ENCODE measurements at places on chromosomes 5 and 9.

GRCh38 chr5:14221732-14222131 lies 78.6 kb downstream of the TRIO start:
- DNase-seq = no peak

- peak; percentile 33 for DNase-seq
These were observed 53.3 kb upstream of the SPATA31D4 start for GRCh38 chr9:81874931-81875330.

DNA sequence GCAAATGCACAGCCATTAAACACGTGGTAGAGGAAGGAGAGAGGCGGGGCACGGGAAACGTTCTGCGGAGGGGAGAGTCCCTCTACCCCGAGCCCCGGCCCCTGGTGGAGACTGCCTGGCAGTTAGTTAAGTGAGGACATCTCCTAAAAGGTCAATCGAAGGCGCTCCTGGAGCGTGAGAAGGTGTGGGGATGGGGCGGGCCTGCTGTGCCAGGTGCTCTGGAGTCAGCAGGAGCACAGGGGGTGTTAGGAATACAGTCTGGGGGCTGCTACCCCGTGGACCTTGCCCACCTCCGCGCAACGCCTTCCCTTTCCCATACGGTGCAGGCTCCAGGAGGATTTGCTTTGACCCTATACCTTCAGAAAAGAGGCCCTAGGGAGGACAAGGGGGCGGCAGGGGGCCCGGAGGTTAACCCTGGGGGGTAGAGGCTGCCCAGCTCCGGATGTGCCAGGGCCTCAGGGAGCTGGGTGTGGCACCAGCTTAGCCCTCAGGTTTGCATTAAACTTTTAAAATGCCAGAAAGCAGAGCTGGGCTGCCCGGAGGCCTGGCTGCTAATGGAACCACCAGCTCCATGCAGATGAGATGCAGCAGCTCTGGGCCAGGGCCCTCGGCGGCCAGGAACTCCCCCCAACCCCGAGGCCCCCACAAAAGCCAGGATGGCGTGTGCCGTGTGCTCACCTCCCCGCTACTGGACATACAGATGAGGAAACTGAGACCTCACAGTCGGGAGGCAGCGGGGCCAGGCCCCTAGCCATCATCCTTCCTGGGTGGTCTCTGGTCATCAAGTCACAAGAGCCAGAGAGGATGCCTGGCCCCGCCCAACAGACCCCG lies 39.2 kb downstream of the NACC2 start:
- no peak for DNase-seq

GRCh38 chr9:92659601-92660000 lies 10.3 kb downstream of the IPPK start:
- no peak for DNase-seq

DNA sequence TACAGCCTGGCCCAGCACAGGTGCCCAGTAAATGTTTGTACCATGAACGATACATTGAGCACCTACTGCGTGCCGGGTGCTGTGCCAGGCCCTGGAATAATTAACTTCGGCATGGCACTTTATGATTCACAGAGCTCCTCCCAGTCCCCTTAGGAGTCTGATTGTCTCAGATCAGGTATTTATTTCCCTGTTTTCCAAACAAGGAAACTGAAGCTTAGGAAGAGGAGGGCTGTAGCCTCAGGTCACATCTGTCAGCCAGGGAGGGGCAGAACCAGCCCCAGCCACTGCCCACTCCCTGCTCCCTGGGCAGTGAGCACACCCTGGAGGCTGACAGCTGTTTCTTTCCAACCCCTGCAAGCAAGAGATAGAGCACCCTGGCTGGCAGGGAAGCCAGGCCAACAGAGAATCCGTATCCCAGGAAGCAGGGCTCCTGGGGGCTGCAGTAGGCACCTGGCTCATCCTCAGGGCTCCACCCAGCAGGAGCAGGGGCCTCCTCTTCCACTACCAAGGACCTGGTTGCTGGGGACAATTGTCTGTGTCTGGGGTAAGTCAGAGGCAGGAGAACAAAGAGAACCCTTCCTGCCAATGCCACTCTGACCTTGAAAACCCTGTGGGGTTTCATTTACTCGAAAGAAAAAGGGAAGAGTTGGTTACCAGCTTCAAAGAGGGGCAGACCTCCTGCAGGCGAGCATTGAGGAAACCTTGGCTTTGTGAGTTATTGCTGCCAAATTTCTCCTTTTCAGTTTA lies 69.0 kb downstream of the DAB2IP start:
- no peak for DNase-seq

DNA sequence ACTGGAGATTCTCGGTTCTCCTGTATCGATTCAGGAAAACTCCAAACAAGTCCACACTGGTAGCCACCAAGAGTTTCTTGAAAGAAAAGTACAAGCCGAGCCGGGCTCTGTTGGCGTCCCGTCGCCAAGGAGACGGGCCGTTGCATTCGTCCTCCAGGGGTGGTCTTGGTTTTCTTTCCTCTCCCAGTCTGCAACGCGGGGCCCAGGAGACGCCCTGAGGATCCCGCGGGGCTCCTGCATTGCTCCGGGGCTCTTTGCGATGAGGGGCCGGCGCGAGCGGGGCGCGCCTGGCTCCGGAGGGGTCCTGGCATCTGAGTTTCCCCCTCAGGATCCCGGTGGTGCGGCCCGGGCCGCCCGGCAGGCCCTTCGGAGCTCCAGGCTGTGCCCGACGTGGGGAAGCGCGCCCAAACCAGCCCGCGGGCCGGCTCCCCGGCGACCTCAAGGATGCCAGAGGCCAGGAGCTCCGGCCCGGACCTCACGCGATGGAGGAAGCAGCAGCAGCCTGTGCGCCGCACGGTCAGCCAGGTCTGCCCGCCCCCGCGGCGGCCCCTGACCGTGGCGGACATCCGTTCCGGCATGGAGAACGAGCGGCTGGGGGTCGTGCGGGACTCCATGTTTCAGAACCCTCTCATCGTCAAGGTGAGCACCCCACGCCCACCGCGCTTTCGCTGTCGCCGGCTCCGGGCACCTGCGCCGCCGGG lies at the start of gene CFAP77:
Gene CFAP77 (plus strand): TSS at position 384 of the 701 bp plus-strand sequence. CDS start 61 bp downstream, at position 445.
- DNase-seq = no peak

- no peak for DNase-seq
These were observed 8.1 kb downstream of the CD180 start for GRCh38 chr5:67188274-67189078.

- DNase-seq = no peak
These were observed 182.3 kb downstream of the SPATA31D1 start for GRCh38 chr9:82170866-82171265.

DNA sequence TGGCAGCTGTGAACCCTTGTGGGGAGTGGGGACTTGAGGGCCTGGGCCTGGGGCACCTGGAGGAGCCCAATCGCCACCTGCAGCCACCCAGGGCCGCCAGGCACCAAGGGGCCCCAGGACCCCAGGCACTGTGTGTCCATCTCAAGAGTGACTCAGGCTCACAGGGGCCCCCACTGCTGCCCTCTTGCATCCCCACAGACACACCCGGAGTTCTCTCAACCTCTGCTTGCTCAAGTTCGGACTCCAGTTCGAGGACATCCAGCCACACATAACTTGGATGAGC lies 51.9 kb downstream of the MRPL36 start:
- no peak for DNase-seq
